ENCODE measurements at places on chromosomes 13 and 19.
A peak's percentile ranks its signal among the peaks of the same experiment; 100 is the strongest.

DNA sequence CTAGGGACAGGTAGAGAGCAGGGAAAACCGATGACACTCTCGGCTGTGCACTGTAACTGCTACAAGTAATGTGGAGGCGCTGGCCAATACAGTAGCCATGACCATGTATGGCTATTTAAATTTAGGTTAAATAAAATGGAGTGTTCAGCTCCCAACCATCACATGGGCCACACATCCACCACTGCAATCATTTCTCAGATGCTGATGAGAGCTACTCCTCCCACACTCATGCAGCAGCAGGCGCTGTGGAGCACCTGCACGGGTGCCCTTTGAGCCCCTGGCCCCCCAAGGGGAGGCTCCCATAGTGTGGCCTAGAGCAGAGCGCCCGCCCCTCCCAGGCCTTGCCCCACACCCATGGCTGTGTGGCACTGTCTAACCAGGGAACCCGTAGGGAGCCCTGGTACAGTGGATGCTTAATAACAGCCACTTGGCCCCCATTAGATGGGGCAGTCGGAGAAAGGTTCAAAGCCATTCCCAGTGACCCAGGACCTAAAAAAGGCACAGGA is 6.0 kb downstream of the ACP4 start:
- DNase-seq: peak; percentile 52

DNA sequence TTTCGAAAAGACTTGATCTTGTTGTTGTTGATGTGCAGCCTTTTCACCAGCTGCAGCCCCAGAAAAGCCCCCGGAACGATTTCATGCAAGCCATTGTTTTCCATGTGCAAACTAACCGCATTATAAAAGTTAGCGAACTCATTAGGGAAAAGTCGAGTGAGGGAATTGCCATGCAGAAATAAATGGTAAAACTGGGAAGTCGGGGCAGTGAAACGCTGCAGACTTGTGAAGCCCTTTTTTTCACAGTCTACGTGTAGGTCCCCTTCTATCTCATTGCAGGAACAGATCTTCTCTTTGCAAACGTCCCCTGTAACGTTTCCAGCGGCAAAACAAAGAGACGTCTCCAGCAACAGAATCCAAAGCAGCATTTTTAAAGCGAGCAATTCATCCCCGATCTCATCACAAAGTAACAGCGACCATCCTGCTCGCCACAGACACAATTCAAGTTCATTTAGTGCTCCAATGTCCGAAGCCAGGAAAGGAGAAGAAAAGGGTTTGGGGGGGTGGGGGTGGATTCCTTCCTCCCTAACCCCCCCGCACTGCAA is 1.1 kb downstream of the SLITRK1 start:
- DNase-seq: peak; percentile 10

- no peak for DNase-seq
Measured at GRCh38 chr13:94195715-94196114, 283.8 kb downstream of the DCT start.

- no peak for DNase-seq
Measured at GRCh38 chr19:11377756-11378155, 3.3 kb downstream of the SWSAP1 start.

DNA sequence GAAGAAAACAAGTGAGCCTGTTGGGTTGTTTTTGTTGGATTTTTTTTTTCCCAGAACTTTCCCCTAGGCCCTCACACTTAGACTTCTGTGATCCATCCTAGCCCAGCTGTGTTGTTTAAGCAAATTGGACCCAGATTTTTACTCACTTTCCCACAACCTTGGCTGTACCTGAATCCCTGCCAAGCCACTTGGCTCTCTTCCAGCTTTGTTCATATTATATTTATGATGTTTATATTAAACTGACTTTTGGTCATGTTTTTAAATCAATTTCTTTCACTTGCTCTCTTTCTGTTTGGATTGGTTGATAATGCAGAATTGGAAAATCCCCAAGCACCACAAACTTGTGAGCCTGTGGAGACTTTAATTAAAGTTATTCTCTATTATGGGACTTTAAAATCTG is 16.6 kb downstream of the OLFM4 start:
- no peak for DNase-seq

DNA sequence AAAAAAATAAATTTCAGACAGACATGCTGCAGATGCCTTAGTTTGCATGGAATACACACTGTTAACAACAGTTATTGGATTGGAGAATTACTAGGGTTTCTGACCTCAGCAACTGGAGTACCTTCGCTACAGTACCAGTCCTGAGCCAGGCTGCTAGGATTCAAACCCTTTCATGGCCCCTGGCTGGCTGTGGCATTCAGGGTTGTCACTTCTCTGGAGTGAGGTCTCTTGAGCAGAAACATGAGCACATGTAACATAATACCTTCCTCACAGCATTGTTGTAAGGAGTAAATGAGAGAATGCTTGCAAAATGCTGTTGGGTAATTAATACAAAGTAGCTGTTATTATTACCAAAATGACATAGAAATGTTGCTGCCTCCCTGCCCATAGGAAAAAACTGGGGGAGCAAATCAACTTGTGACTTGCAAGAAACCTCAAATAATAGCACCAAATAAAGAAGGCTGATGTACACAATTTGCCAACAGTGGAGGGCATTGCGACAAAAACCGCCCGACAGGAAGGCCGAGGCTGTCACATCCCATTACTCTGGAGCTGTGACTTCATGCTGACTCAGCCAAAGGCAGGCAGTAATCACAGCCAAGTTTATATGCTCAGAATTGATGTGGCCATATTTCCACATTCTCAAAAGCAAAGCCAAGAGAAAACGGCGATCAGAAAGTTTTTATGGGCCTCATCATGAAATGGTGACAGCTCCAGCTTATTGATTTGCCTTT is 100.4 kb downstream of the RFC3 start:
- no peak for DNase-seq

DNA sequence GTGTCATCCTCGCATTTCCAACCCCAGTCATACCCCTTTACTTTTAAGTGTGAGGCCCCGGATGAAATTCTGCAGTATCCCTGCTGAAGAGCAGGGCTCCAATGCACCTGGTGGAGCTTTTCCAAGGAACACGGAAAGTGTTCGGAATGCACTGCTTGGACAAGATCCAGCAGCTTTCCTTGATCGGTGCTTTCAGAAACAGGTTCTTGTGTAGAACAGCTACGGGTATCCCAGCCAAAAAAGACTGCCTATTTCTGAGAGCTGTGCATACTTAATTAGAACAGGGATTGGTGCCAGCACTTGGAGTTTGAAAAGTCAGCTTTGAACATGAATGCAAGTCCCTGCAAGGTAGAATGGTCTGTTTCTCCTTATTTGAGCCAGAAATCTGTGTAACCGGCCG is 87.2 kb upstream of the C1QTNF9B start:
- no peak for DNase-seq

GRCh38 chr13:69092615-69093322 is 1014.9 kb upstream of the ATXN8OS start:
- peak; percentile 72 for DNase-seq

DNA sequence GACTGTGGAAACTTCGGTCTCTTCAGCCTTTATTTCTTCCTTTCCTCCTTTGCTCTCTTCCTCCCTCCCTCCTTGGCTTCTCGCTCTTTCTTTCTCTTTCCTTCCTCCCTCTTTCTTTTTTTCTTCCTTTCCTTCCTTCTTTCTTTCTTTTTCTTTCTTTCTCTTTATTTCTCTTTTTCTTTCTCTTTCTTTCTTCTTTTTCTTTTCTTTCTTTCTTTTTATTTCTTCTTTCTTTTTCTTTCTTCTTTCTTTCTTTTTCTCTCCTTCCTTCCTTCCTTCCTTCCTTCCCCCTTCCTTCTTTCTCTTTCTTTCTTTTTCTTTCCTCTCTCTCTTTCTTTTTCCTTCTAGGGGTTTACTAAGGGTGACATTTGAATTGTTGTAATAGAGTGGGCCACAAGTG is 290.2 kb upstream of the MAB21L1 start:
- DNase-seq: no peak

All from GM23338 (cell line).